ENCODE measurements at places on chromosomes 13 and 19.

DNA sequence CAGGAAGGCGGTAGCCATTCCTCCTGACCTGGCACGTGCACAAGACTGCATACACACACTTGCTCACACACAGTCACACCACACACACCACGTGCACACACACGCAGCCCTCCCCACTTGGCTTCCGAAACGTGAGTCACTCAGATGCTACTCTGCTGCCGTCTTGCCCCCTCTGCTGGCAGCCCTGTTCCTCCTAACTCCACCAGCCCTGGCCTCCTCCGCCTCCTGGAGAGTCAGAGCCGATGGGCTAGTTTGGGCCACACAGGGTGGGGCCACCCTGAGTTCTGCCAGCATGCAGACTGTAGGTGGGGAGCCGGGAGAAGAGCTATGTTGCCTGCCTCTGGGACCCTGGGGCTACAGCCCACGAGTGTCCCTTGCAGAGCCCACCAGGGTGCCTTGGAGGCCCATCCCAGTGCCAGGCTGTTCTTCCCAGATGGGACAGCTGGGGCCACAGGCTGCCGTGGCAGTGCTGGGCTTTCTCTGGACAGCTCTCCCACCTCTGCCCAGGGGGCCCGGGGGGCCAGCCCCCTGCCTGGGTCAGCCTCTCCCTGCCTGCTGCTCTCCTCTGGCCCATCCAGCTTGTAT, 12.1 kb downstream of the PIN1 start:
- DNase-seq = no peak

DNA sequence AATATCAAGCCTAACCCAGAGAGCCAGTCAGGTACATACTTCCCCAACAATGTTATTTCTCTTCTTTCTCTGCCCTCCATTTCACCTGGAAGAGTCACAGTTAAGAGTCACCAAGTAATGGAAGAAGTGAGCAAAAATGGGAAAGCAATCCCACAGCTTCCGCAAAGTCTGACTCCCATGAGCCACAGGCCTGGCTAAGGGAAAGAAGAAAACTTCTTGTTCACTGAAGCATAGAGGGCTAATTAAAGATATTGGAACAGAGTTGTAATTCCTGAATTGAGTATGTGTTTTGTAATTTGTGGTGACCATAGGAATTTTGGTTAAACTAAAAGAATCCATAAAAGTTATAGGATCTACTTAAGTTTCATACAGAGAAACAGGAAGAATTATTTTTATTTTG, 830.9 kb upstream of the PCDH20 start:
- DNase-seq = no peak

DNA sequence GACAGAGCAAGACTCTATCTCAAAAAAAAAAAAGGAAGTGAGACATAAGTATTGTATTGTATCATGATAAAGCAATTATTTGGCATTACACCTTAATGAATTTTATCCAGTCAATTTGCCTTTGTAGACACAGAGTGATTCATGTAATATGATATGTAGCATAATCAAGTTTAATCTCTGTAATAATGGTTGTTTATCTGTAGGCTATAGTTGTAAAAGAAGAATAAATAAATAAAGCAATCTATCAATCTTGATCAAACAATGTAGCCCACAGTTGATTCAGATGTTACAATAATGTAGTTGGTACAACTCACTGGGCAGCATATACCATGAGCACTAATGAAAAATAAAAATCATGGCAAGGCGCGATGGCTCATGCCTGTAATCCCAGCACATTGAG, 28.5 kb upstream of the CEACAM20 start:
- no peak for DNase-seq

- no peak for DNase-seq
These were observed 3.8 kb upstream of the SLC7A9 start for GRCh38 chr19:32873247-32873959.

GRCh38 chr19:12828494-12828893, 5.9 kb downstream of the RTBDN start:
- DNase-seq = no peak

All from CD14-positive monocyte (primary cell).